ENCODE measurements at places on chromosomes 2 and 18.

GRCh38 chr2:178550352-178550751 lies 70.1 kb downstream of the PLEKHA3 start:
- no peak for DNase-seq

DNA sequence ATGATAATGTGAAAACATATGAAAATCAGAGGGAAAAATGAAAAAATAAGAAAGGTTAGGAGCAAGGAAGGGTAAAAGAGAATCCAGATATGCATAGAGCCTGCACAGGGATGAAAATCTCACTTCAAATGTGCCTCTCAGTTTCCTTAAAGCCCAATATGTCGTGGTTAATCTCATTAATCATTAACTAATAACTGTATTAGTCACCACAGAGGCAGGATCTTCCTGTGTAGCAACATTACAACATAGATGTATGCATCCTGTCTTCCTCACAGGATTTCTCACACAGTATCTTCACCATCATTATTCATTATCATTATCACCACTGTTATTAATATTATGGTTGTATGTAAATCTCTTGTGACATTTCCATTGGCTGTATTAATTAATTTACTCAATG lies 361.2 kb upstream of the SOX11 start:
- no peak for DNase-seq

- DNase-seq, result peak; percentile 31
Observed at GRCh38 chr18:25503567-25504081, 151.7 kb upstream of the ZNF521 start.

GRCh38 chr2:102782933-102783332 lies 21.1 kb downstream of the TMEM182 start:
- DNase-seq, result no peak

GRCh38 chr2:168912901-168913369 lies 11.8 kb downstream of the G6PC2 start:
- no peak for DNase-seq

- DNase-seq, result no peak
Observed at GRCh38 chr18:54926593-54927325, 32.5 kb downstream of the CCDC68 start.

GRCh38 chr2:216862628-216863398 lies 2.9 kb upstream of the TNP1 start:
- no peak for DNase-seq

GRCh38 chr2:161173541-161174194 lies 13.4 kb downstream of the TANK start:
- DNase-seq, result no peak

DNA sequence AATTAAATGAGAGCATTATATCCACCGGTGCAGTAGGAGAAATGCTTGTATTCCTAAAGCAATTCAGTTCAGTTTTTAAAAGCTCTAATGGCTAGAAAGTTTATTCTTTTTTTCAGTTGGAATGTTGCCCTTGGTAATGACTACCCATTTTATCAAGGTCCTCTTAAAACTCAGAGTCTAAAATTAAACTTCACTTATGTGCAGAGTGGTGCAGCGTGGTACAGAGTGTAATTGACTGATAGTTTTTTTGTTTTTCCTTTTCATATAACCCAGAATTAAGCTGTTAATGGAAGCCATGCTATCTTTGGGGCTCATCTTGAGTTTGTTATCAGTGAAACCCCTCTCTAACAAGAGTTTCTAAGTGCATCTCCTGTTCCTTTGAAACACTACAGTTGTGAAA lies 21.4 kb downstream of the NCOA1 start:
- no peak for DNase-seq

GRCh38 chr2:122019724-122020123 lies 264.3 kb downstream of the TSN start:
- DNase-seq, result no peak

GRCh38 chr18:3717376-3718025 lies 267.5 kb downstream of the TGIF1 start:
- no peak for DNase-seq

- no peak for DNase-seq
Observed at GRCh38 chr2:28004086-28004485, 113.6 kb downstream of the BABAM2 start.

DNA sequence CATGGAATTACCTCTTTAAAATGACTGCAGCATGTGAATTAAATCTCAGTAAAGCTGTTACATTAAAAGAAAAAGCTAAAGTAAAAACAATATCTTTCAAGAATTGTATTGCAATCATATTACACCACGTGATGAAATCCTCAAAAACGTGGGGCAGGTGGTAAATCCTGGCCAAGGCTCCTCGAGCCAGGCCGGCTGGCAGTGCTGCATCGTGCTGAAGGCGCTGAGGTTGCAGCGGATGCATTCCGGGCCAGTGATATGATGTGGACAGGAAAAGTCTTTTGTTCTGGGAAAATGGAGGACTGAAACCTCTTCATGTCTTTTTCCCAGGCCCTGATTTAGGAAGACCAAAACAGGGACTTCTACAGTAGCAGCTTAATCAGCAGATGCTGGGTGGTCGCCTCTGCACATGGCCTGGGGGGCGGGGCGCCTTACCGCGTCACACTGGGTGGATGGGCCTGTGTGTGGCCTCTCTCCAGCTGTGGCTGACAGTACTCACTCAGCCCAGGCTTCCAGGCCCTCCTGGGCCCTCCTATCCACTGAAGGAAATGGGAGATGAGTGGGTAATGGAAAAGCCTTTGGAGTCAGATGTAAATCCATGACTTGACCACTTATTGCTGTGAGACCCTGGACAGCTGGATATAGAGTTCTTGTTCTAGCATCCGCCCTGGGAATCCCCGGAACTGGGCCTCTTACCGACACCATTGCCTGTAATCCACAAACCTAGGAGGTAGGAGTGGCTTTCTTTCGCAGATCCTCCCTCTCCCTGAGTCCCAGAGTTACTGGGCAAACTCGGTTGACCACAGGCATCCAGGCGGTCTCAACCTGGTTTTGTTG lies 45.1 kb downstream of the PROC start:
- DNase-seq, result no peak

- DNase-seq, result no peak
Observed at GRCh38 chr2:8548619-8549150, 133.2 kb upstream of the ID2 start.

DNA sequence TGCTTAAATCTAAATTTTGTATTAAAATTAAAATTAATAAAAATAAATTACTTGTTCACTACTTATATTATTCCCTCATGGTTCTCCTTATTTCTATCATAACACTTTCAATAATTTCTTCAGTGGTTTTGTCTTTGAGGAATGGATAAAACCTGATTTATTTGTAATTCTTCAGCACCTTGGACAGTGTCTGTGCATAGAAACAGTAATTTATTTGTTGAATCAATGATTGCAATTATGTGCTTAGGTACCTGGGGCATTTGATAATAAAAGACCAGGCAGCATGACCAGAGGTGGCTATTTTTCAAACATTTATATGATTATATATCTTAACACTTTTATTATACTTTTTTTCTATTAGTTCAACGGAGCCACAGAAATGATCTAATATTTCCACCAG lies 1062.7 kb downstream of the DSC3 start:
- DNase-seq, result no peak

- peak; percentile 46 for DNase-seq
Observed at GRCh38 chr2:43106559-43107527, 119.6 kb downstream of the ZFP36L2 start.

DNA sequence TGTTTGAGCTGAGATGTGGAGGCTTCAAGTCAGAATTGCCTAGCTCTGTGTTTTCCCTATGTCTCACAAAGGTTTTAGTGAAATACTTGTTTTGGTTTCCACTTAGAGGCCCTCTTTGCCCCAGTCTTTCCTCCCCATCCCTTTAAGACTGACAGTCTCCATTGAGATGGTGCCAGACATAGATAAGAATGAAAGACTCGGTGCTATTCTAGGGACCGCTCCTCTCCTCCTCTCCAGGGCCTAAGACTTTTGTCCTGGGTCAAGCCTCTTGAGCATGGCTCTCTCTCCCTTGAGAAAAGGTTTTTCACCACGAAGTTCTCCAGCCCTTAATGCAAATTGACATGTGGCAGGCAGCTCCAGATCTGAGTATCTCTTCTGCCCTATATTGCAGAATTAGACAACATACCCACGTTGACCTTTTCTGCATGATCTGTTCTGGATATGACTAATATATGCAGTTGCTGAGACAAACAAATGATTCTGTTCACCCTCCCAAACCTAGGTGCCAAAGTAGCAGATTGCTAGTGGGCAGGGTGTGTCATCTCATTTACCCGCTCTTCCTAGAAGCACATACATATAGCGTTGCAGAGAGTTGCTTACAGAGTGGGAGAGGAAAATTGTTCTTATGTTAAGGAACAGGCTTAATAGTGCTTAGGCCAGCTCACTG lies 47.5 kb upstream of the ACSL3 start:
- no peak for DNase-seq

- no peak for DNase-seq
Observed at GRCh38 chr2:63163161-63163820, 112.7 kb downstream of the OTX1 start.

GRCh38 chr2:222701721-222702131 lies 30.3 kb downstream of the MOGAT1 start:
- DNase-seq, result no peak

DNA sequence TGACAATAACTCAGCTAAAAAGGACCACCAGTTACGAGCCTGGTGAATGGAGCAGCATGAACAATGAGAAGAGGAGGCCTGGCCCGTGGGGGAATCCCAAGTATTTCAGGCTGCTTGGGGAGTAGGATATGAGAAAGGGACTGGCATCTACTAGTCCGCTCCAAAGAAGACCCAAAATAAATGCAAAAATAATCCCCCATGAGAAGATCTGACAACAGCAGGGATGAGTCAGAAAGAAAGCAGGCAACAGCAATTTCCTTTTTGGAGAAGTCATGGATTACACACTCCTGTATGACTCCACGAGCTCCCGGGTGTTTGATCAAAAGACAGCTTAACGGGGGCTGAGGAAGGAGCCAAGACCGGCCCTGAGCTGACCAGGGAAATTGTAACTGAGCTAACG lies 111.4 kb downstream of the SOX11 start:
- no peak for DNase-seq

DNA sequence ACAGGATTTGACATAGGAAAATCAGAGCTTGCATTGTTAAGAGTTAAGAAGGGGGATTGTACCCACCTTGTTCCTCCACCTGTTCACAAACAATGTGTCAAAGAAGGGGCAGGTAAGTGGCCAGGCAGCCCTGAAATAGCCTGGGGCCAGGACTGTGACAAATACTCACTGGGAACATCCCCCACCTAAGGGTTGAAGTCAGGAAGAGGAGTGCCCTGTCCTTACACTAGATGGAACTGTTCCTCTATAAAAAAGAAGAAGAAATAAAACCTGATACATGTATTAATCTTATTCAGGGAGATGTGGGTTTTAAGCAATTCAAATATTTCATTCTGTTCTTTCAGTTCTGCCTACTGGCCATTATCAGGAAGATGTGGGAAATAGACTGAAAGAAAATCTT lies 41.9 kb downstream of the TACR1 start:
- no peak for DNase-seq

DNA sequence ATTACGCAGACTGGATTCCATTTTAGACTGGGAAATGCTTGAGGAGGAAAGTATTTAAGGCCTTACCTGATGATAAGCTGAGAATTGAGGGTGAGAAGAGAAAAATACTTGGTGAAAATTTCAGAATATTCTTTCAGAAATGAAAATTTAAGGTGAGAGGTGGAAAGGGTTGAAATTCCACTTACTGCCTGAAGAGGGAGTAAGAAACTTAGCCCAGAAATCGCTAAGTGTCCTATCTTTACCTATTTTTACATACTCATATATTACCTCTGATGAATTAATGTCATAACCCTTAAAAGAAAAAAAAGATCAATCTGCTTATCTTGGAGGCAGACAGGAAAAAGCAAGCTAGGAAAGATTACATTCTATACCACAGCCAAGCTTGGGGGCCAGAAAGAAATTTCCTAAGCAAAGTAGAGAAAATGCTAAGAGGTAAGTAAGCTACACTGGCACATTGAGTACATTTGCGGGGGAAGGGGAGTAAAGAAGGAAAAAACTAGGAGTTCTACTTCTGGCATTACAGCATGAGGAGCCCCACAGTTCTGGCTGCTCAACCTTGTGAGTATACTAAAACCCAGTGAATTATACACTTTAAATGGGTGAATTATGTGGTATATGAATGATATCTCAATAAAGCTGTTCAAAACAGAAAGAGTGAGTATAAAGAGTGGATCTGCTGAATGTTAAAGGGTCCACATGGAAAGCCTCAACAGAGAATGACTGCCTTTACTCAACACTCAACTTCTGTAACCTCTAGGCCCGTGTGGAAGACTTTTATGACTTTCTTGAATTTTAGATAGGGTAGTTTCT lies 33.8 kb downstream of the SMC6 start:
- no peak for DNase-seq

DNA sequence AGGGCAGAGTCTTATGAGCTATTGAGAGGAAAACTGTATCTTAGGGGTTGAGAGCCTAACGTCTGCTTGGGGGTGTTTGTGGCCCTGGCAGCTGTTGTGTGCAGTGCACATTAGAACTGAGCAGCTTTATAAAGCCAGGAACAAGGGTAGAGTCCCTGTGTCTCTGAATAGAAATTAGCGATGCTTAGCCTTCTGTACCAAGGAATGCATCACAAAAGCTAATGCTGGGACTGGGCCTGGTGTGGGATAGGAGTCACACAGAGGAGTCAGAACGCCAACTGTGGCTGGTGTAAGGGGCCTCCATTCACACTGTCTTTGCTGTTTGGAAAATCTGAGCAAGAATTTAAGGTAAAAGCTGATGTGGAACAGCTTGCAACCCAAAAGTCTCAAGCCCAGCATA lies 283.2 kb downstream of the SOX11 start:
- DNase-seq, result no peak

DNA sequence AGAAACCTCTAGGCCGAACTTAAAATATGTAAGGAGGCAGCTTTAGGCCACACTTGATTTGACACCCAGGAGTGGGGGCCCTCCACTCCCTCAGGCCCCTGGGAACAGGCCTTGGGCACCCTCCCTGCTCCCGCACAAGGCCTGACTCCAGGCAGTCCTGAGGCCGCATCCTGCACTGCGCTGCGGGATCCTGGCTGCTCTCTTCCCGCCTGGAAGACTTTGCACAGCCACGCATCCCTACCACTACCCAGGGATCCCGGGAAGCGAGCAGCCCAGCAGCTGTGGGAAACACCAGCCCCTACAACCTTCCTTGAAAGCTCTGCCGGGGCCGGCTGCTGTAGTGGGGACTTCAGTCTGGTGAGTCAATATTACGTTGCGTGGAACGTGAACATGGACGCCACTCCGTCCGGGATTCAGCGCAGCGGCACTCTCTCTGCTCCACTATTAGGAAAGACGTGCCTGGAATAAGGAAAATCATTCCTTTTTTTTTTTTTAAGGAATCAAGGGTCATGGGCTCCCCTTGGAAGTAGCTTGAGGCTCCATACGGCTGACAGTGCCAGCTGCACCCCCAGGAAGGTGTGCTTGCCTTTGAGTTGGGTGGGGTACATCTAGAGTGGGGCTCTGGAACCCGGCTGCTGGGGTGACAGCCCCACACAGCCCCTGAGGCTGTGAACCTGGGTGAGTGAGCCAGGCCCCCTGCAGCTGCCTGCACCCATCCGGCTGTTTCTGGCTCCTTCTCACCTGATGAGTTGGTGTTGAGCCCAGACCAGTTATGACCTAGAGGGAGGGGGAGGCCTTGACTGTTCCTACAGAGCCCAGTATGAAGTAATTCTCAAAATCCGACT lies 119.2 kb upstream of the TMEM18 start:
- DNase-seq, result no peak
